Pancreas (tissue), 10 donors: ENCODE measurements at places on chromosomes 1 and 21. TPM values are rescaled to one million over a fixed set of nuclear protein-coding genes. Genes with fewer than 3 reads are reported as not detected.

DNA sequence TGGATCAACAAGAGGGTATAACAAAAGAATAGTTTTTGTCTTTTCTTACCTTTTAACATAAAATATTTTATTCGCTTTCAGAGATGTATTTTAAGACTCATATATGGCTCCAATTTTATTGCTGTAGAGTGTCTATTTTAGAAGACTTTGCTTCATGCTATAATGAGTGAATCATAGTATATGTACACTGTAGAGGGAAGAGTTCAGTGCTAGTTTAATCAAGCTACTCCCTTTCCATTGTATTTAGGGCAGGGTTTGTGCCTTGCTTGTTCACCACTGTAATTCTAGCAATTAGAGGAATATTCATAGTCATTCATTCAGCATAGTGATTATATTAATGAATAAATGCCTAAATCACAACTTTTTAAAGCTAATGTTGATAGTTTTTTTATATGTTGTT lies 78.8 kb downstream of the CEP350 start:
- H3K4me3 ChIP-seq = no peak overlapping the region
- no peak for DNase-seq
- no peaks in the 10 kb centered on the region for H3K27me3 ChIP-seq
- H3K4me1 ChIP-seq = no peaks in the 10 kb centered on the region

- no peaks in the 10 kb centered on the region for H3K27me3 ChIP-seq
- DNase-seq = no peak
- H3K4me1 ChIP-seq = no peaks in the 10 kb centered on the region
- no peak overlapping the region for H3K4me3 ChIP-seq
- no peaks in the 10 kb centered on the region for H3K36me3 ChIP-seq
Observed at GRCh38 chr1:162649583-162649982, 17.3 kb downstream of the DDR2 start.

GRCh38 chr1:20265250-20265649 lies 25.4 kb upstream of the VWA5B1 start:
- no peak overlapping the region for H3K27ac ChIP-seq
- no peak for DNase-seq
- H3K4me1 ChIP-seq = no peaks in the 10 kb centered on the region
- H3K4me3 ChIP-seq = no peak overlapping the region

DNA sequence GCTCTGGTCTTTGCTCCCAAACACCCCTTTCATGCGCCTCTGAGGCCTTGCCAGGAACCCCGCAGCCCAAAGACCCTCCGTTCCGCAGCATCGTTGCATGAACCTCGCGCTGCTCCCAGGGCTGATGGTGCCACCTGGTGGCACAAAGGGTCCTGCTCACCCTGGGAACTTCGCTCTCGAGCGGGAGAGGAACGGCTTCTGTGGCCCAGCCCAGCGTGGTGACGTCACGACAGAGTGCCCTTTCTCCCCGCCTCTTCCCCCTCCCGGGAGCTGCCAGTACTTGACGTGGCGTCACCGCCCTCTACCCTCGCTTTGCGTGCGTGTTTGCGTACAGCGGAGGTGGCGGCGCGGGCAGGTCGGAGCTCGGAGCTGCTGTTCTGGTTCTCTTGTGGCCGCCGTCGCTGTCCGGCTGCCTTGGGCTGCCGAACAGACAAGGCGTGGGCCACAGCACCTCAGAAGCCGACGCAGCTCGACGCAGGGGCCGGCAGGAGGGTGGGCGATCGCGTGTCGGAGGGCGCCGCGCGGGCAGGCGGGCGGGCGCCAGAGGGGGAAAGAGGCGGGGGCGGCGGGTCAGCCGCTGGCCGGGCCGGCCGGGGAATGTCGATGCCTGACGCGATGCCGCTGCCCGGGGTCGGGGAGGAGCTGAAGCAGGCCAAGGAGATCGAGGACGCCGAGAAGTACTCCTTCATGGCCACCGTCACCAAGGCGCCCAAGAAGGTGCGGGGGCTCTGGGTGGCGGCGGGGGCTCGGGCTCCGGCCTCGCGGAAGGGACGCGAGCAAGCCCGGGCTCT lies at the start of gene AHCYL1:
Gene AHCYL1 (plus strand): TSS at position 310 of the 791 bp plus-strand sequence. CDS start 288 bp downstream, at position 598.
- peaks cover 28% of the 10 kb centered on the region for H3K4me1 ChIP-seq
- H3K36me3 ChIP-seq = no peaks in the 10 kb centered on the region
- no peaks in the 10 kb centered on the region for H3K27me3 ChIP-seq
- peak within 1 kb of the TSS; percentile 65 for H3K4me3 ChIP-seq
- DNase-seq = peak; percentile 99

DNA sequence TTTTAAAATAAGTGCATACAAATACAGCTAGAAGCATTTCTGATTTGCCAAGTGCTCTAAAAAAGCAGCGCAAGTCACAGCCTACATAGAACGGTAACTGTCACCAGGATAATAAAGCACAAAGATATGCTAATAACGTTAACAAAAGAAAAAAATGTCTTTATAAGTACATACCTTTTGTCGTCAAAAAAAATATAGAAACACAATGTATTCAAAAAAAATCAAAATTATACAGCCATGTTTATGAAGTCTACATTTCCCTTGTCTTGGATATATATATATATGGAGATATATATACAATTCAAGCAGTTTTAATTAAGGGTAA lies 3.2 kb downstream of the IRF2BP2 start:
- peak overlapping the region; percentile 46 for H3K4me3 ChIP-seq
- H3K36me3 ChIP-seq = peaks cover 23% of the 10 kb centered on the region
- DNase-seq = no peak
- peak overlapping the region; percentile 92 for H3K27ac ChIP-seq

Gene ABCB10
- total RNA-seq = 6.2 TPM
